ENCODE measurements at places on chromosomes 3 and 15. TPM values are rescaled to one million over a fixed set of nuclear protein-coding genes. Genes with fewer than 3 reads are reported as not detected.
A peak's percentile ranks its signal among the peaks of the same experiment; 100 is the strongest.

FGD5 gene
- 10.2 TPM for total RNA-seq

TMEM87A gene
- total RNA-seq, result 110 TPM

MAPKBP1 gene
- total RNA-seq, result 55.1 TPM

GRCh38 chr15:43025150-43025549, 80.7 kb downstream of the UBR1 start:
- no peak for DNase-seq

- DNase-seq, result no peak
These were observed 42.8 kb upstream of the MLF1 start for GRCh38 chr3:158528076-158528674.

- no peak for DNase-seq
These were observed 16.4 kb downstream of the IL12A start for GRCh38 chr3:160005004-160005403.

DNA sequence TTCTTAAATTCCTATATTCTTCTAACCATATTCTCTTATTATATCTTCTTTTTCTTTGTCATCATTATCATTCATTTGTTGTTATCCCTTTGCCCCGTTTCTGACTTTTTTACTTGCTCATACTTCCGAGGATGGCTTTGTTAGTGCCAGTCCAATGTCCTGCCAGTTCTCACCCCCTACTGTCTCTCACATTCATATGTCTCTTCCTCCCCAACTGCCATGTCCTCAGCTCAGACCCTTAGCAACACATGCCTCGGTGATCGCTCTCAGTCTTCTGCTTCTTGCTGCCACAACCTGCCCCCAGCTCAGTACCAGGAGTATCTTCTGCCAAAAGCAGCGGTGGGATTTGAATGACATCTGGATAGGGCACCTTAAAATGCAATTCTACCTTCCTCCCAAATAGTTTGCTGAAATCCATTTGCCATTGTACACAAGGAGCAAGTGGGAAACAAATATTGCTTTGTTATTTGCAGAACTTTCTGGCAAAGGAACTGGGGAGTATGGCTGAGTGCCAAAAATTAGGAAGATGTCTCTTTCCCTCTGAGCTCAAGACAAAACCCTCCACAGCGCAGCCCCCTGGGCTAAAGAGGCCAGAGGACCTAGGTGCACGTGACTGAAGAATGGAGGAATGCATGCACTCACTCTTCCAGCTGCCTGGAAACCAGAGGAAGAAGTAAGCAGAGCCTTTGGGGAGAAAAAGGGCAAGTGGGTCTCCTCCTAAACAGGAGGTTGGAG, 57.7 kb upstream of the CTNNB1 start:
- DNase-seq, result no peak

GRCh38 chr15:67937153-67937761, 97.4 kb upstream of the RNU6-1 start:
- no peak for DNase-seq

GRCh38 chr3:157926822-157927221, 179.4 kb downstream of the SHOX2 start:
- DNase-seq, result no peak

SCAANT1 gene
- not detected for total RNA-seq

DNA sequence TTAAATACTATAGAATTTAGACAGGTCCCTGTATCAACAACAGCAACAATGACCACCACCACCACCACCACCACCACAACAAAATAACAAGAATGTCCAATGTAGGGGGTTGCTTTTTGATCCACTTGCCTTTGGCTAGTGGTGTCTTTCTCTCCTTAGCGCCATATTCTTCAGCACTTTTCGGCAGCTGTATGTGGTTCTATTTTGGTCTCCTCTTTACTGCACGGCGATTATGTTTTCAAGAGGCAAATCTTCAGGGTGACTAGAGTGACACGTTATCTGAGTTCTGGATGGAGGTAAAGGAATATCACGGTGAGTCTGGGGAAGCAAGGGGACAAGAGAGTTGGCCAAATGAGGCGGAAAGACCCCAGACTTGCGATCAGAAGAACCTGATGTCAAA, 56.1 kb downstream of the ST6GAL1 start:
- DNase-seq, result no peak

C2CD4A gene
- total RNA-seq, result not detected

MEIS2 gene
- 12.9 TPM for total RNA-seq

ROPN1 gene
- 1.2 TPM for total RNA-seq

- no peak for DNase-seq
These were observed 13.7 kb upstream of the FGD5 start for GRCh38 chr3:14804835-14805780.

DNA sequence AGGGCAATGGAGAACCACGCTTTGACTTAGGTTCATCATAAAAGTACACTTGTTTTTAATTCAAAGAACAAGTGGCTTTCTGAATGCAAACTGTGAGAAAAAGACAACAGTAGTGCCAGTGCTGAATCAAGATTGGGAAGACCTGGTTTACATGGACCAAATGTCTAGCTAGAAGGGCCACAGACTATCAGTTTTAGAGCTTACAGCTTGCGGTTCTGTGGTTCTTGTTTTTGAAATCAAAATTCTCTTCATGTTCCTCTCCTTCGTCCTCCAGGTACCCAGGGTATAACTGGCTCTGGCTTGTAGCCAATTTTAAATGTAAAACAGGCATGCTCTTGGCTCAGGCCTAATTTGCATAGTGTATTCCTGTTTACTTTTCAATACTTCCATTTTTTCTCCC, 124.6 kb downstream of the TGFBR2 start:
- no peak for DNase-seq

DNA sequence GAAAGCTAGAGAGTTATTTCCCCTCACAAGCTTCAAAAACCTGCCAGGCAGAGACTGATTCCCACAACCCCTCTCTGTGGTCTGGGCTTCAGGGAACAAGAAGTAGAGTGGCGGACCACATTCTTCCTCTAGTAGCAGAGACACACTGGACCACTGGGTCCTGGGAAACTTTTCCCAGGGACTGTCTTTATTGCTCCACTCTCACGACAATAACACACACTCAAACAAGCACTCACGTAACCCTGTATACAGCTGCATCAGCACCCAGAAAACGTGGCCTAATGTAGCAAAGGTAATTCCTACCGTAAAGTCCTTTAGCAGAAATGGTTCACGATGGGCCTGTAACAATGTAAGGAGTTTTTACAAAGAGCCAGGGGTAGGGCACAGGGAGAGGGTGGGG, 27.6 kb downstream of the CPOX start:
- no peak for DNase-seq

DNA sequence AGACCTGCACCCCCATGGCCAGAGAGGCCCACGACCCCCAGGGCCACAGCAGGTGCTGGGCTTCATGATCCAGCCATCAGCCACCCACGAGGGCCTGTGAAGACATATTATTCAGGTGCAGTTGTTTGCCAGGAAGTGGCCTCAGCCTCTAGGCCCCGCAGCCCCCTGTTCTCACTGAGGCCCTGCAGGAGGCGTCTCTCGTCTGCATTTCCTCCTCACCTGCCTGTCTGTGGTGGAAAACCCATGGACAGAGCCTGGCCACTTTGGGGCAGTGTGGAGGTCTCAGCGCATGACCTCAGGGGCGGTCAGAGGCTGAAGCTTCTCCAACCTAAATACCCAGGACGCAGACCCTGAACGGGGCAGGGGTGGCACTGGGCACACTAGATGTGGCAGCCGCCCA, 18.6 kb downstream of the UROC1 start:
- DNase-seq, result no peak

BCL6 gene
- 271 TPM for total RNA-seq

DNA sequence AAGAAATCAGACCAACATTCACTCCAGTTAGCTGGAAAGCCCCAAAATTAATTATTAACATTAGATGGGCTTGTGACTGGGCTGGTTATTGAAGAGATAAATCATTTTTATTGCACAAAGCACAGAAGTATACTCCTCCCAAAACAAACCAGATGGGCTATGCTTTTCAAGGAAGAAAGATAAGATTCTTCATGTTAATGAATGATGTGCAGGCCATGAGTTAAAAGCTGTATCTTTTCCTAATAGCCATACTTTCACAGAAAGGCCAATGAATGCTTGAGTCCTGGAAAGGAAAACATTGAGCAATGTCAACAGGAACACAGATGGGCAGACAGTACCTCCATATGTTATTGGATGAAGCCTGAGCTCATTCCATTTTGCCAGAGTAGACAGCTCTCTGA, 55.4 kb downstream of the OCA2 start:
- DNase-seq, result no peak

- no peak for DNase-seq
These were observed 379.3 kb upstream of the CBLB start for GRCh38 chr3:106247902-106248684.

TM4SF18 gene
- total RNA-seq, result 4.9 TPM

DNA sequence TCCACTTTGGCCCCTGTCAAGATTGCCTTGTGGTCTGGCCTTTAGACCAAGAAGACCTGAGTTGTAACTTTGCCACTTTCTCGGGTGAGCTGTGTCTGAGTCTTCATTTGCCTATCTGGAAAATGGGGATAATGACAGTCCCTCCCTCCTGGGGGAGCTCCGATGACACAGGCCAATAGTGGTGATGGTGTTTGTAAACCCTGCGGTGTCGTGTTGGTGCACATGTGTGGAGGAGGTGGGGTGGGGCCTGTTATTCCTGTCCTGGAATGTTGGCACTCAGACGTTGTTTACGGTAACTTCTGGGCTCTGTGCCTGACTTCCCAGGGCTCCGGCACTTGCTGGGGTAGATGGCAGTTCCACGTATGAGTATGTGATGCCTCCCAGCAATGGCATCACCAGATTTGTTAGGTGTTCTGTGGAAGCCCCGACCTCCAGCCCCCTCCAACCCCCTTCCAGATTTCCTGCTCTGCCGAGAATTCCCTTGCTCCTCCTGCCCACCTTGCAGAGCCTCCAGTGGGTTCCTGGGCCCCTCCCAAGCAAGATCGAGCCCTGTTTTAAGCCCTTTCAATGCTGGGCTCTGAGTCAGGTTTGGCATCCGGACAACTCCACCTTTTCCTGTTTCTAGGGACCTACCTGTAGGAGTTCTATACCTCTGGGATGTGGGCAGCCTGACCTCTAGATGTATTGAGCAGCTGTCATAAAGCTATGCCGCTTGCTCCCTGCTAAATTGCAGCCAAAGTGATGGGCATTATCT, 31.4 kb downstream of the HRH1 start:
- DNase-seq, result peak; percentile 94

DNA sequence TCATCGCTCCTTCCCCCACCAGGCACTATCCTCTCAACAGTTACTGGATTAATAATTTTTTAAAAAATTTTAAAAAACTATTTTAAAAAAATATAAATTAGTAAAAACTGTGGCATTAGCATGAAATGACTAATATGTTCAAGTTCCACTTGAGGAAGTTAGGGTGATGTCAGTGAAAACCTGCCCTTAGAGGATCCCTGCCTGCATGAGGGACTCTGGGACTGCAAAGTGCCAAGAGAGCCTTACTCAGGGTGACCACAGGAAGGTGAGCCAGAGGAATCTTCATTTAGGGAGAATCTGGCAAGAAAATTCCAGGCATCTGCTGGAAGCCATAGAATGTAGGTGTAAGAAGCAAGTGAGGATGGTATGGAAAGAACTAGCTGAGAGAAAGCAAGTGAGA, 157.7 kb upstream of the BCL6 start:
- no peak for DNase-seq

- no peak for DNase-seq
These were observed 178.9 kb downstream of the IGF1R start for GRCh38 chr15:98827217-98827616.

DNA sequence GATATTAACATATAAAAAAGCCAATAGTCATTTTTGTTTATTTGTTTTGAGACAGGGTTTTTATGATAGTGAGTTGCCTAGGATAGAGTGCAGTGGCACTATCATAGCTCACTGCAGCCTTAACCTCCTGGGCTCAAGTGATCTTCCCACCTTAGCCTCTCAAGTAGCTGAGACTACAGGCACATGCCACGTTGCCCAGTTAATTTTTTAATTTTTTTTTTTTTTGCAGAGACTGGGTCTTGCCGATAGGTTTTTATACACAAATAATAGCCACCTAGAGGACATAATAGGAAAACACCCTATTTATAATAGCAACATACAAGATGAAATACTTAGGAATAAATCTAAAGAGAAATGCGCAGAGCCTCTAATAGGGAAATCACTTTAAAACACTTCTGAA, 13.3 kb downstream of the EIF3J start:
- DNase-seq, result no peak

DNA sequence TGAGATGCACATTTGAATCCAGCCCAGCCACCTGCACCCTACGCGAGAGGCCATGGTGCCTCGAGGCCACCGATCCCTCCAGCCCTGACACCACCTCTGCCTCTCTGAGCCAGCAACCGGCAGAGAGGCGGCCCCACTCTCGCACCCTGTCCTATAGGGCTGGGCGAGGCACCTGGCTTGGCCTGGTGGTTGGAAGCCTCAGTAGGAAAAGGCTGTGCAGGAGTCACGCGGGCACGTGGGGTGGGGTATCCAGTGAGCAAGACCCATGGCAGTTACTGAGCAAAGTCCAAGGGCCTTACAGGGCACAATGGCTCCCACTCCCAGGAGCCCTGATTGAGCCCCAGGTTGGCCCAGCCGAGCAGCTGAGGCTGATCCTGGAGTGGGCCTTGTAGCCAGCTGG, 12.4 kb upstream of the DUSP7 start:
- no peak for DNase-seq

DNA sequence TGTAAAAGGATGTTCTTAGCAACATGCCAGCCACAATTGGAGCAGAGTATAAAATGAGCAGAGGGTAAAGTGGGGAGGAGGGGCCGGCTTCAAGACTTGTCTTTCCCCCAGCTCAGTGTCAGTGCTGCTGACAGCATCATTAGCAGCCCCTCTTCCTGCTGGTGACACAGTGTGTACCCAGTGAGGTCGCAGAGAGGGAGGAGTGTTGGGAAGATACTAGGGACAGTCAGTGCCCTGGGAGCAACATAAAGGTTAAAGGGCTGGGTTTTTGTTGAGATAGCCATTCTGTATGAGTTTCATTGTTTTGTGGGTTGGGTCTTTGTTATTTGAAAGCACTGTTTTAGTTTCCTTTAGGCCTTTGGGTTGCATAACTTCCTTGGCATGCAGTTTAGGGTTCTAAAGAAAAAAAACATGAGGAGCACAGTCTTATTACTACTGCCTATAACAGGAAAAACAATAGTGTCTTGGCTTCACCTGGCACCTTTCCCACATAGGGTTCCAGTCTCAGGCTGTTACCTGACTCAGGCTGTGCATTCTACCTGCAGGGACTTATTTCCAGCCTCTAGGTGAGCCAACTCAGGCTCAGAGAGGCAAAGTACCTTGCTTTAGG, 94.1 kb upstream of the SKOR1 start:
- DNase-seq, result no peak

GRCh38 chr15:31101262-31102038, at the start of gene TRPM1:
TSS of gene TRPM1 (minus strand) at chr15:31101725. CDS start at chr15:31081355, 20,370 bp downstream.
- DNase-seq, result no peak

DNA sequence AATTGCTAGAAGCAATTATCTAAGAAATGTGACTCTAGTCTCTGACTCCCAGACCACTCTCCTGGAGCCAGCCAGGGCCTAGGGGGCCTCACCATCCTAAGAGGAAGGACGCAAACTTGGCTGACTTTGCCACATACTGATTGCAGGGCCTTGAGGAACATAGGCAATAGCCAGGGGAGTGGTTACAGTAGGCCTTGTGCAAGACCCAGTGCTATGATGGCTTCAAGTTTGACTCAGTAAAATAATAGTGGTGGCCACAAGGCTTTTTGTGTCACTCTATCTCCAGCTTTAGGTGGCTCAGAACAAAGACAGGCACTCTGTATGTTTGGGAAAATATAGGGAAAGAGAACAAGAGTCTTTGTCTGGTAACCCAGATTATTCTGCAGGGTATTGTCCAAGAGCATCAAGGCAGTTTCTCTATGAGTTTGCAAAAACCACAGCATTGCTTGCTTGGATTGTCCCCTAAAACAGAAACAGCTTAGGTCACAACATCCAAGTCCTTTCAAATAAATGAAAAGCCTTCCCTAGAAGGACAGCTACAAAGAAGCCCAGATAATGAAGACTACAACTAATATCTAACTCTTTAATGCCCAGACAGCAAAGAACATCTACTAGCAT, 631.5 kb downstream of the PYDC2 start:
- no peak for DNase-seq

GRCh38 chr3:76502076-76502475, 537.8 kb upstream of the ROBO2 start:
- DNase-seq, result no peak

Data from lower leg skin (tissue), 4 donors.